ENCODE measurements at places on chromosomes 5 and 9. TPM values are rescaled to one million over a fixed set of nuclear protein-coding genes. Genes with fewer than 3 reads are reported as not detected.

DNA sequence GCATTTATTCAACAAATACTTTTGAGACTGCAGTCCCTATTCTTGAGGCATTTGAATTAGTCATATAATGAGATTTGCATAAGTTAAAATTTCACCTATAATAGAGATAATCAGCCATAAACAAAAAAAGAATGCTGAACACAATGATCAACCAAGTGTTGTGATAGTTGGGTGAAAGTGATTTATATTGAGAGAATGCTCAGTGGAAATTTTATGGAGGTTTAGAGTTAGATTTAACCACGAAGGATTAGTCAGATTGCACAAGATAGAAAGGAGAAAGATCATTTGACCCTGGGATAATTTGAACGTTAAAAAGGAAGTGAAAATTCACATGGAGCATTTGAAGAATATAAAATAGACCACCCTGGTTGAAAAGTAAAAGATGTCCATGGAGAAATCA, 356.2 kb downstream of the NPR3 start:
- no peak for DNase-seq

The NMUR2 gene
- total RNA-seq = not detected

The SLC46A2 gene
- not detected for total RNA-seq

GRCh38 chr5:143652108-143652700, 159.8 kb upstream of the HMHB1 start:
- DNase-seq = no peak

DNA sequence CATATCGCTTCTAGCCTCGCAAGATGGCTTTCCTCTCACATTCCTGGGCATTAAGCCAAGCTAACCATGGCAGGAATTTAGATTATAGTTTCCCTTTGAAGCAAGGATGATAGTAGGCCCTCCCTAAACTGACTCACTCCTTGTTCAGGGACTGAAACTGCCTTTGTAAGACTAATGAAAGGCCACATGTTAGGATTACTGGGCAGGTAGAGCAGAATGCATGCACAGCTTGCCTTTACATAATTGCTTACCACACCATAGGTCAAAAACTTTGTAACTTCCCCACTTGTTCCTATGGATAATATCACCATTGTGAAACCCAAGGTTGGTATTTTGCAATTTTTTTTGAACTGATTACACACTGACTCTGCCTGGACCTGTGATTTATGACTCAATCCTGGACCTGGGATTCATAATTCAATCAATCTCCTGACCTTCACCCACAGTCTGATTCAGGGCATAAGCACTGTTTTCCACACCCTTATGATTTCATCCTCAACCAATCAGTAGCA, 41.0 kb upstream of the PRDM9 start:
- DNase-seq = no peak

The CCDC192 gene
- not detected for total RNA-seq

The PCDHGA11 gene
- total RNA-seq = 4.4 TPM

The NXNL2 gene
- total RNA-seq = 0.79 TPM

GRCh38 chr5:142237707-142238106, 87.1 kb downstream of the SPRY4 start:
- DNase-seq = no peak

The ALDOB gene
- 0.20 TPM for total RNA-seq

The TMC1 gene
- 0.22 TPM for total RNA-seq

The TRAF1 gene
- 0.60 TPM for total RNA-seq

The GMCL2 gene
- total RNA-seq = not detected
